ENCODE measurements at places on chromosomes 3 and 15. TPM values are rescaled to one million over a fixed set of nuclear protein-coding genes. Genes with fewer than 3 reads are reported as not detected.

Gene TMEM266
- 0.23 TPM for total RNA-seq

Gene GOLGA8S
- 0.14 TPM for total RNA-seq

Gene ALDH1A3
- total RNA-seq = 20.1 TPM

Gene SIAH2
- 17.9 TPM for total RNA-seq

Gene TGM5
- not detected for total RNA-seq

Gene PSMD2
- 266 TPM for total RNA-seq

Gene LRRC15
- 0.13 TPM for total RNA-seq

Gene PARL
- 67.0 TPM for total RNA-seq

Gene TMEM158
- total RNA-seq = 10.1 TPM

Gene ZNF501
- not detected for total RNA-seq

Gene RAB6B
- total RNA-seq = 2.6 TPM

Gene TRPM1
- total RNA-seq = not detected

Gene HTR3C
- total RNA-seq = not detected

Gene P2RY14
- not detected for total RNA-seq

Gene MED12L
- 0.42 TPM for total RNA-seq

Gene MYZAP
- total RNA-seq = 1.3 TPM

Gene IL5RA
- total RNA-seq = not detected

Gene WDR5B
- total RNA-seq = 3.5 TPM

Gene PDIA5
- total RNA-seq = 30.1 TPM

Gene ANKRD34C
- total RNA-seq = not detected

Gene DAPK2
- 3.7 TPM for total RNA-seq

Gene KBTBD12
- total RNA-seq = not detected

Gene GHSR
- not detected for total RNA-seq

Gene PLA2G4D
- not detected for total RNA-seq

Gene LAMB2
- total RNA-seq = 83.5 TPM

Gene COL6A5
- not detected for total RNA-seq

Gene C3orf22
- total RNA-seq = not detected

Gene SLC22A13
- total RNA-seq = not detected

Gene CADPS
- not detected for total RNA-seq

Gene OR5K2
- not detected for total RNA-seq

Data from A549 treated with AZD2906 at 1 μM for 4 hours (cell line).